HepG2 (cell line): ENCODE measurements at places on chromosomes 2 and 18.

GRCh38 chr18:25675123-25675850 lies 323.3 kb upstream of the ZNF521 start:
- no peak for DNase-seq

DNA sequence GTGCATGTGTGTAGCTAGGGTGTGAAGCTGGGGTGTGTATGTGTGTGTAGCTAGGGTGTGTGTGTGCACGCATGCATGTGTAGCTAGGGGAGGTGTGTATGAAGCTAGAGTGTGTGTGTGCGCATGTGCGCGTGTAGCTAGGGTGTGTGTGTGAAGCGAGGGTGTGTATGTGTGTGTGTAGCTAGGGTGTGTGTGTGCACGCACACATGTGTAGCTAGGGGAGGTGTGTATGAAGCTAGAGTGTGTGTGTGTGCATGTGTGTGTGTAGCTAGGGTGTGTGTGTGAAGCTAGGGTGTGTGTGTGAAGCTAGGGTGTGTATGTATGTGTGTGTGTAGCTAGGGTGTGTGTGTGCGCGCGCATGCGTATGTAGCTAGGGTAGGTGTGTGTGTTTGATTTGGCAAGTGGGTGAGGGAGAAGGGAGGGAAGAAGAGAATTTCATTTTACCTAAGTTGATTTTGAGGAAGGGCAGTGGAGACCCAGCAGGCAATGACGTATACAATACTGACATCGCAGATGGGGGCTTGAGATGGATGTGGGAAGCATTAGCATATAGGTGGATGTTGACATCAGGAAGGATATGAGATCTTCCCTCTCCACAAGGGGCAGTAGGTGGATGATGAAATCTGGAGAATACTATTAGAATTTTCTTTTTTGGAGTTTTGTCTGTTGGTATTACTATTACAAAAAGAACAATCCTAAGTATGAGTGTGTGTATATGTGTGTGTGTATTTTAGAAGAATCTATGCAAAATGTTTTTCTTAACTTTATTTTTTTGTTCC lies 70.7 kb downstream of the PRELID3A start:
- DNase-seq = no peak

- DNase-seq = no peak
These were observed 189.8 kb upstream of the SALL3 start for GRCh38 chr18:78789850-78790249.

GRCh38 chr2:176830362-176830761 lies 382.2 kb upstream of the HNRNPA3 start:
- DNase-seq = peak; percentile 12

GRCh38 chr2:59874971-59875755 lies 678.3 kb downstream of the BCL11A start:
- no peak for DNase-seq

DNA sequence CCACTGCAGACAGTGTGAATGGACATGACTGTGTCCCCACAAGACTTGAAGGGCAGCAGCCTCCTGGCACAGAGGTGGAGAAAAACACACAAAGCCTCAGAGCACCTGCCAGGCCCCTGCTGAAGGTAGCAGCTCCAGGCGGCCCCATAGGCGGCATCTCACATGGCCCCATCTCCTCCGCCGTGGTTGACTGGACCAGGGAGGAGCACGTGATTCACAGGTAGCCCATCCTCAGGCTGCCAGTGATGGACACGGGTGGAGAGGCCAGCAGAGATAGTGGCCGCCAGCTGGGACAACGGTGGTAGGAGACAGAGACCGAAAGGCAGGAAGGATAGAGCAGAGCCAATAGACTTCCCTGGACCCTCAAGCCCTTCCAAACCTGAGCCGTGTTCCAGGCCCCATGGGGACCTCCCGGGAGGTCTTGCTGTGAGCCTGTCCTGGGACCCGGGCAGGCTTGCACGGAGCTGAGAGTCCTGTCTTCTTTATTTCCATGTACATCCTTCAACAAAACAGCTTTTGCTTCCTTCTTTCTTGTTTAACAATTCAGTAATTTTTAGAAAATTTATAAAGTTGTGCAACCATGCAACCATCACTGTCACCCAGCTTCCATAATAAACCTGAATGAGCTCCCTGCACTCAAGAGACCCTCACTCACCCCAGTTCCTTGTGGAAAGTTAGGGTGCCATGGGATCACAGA lies 26.9 kb downstream of the GPR55 start:
- no peak for DNase-seq

- no peak for DNase-seq
These were observed 135.3 kb downstream of the CCDC148 start for GRCh38 chr2:158321264-158321663.

GRCh38 chr18:2881088-2881839 lies 34.5 kb downstream of the EMILIN2 start:
- DNase-seq = no peak
